ENCODE measurements at places on chromosomes 5 and 9.

DNA sequence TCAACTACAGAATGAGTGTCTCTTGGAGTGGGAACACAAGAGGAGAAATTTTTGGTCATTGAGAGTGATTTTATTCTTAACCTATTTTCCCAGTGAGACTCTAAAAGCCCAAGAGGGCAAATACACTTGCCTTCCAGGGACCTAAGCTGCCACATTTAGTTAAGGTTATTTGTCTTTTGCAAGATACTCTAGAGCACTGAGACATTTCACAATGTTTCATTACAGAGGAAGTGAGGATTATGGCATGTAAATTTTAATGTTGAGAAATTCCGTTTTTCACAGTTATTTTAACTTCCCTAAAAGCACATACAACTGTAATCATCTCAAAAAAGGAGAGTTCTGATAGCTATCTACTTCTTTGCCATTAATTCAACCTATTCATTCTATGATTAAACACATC lies 38.7 kb upstream of the RAB3C start:
- peak; percentile 95 for DNase-seq

DNA sequence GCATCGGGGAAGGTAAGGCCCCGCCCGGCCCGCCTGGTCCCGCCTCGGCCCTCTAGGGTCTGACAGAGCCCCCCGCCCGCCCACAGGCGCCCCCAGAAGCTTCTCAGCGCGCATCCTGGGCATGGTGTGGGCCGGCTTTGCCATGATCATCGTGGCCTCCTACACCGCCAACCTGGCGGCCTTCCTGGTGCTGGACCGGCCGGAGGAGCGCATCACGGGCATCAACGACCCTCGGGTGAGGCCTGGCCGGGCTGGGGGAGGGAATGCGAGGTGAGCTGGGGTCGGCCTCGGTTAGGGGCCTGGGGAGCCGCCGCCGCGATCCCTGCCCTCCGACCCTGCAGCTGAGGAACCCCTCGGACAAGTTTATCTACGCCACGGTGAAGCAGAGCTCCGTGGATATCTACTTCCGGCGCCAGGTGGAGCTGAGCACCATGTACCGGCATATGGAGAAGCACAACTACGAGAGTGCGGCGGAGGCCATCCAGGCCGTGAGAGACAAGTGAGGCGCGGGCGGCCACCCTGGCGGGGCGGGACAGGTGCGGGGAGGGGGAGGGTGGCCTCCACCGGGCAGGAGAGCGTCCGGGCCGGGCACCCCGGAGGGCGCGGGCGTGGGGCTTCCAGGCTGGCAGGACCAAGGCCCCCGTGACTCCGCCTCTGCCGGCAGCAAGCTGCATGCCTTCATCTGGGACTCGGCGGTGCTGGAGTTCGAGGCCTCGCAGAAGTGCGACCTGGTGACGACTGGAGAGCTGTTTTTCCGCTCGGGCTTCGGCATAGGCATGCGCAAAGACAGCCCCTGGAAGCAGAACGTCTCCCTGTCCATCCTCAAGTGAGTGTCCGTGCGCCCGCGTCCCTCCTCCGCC lies 7.1 kb downstream of the LRRC26 start:
- DNase-seq = no peak

GRCh38 chr9:6764523-6764922 lies 6.8 kb downstream of the KDM4C start:
- no peak for DNase-seq

DNA sequence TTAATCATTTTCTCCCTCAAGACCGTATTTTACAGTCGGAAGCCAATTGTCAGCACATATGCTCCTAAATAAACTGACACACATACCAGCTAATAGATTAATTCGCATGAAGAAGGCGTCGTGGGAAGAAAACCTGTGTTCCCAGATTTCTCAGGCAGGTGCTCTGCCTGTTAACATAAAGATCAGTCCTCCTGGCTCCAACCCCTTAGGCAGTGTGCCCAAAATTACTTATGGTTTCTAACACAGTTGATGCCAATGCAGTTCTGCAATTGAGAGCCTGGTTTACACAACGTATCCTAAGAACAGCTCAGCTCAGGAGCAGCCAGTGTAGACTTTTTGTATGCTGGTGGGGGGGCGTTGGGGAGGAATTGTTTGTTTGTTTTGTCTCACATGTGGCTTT lies 208.3 kb downstream of the ENC1 start:
- DNase-seq = peak; percentile 87

GRCh38 chr5:157984611-157985010 lies 125.7 kb upstream of the CLINT1 start:
- DNase-seq = no peak

DNA sequence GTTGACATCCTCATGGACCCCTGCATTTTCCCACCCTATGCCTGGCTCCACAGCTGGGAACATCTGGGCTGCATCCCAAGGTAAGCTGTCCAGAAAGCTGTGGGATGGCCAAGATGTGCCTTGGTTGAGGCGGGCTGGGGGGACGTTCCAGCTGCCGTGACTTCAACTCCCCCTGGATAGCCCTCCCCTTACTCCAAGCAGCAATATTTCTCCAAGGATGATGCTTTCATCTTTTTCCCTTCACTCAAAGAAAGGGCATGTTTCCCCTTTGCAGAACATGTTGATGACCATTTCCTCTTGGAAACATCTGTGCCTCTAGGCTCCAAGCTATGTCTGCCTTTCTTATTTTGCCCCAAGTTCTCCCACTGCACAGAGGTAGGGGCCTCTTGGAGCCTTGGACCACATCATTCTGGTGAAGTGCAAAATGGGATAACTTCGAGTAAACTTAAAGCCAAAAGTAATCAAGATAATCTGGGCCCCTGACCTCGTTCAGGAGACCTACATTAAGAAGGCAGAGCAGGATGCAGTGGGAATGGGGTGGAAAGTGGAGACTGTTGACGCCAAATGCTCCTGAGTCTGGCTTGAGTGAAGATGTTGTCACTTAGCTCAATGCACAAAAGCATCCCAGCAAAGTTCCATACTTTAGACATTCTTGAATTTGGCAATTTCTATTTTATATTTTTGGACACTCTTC lies 175.2 kb downstream of the GAS1 start:
- DNase-seq = no peak

- no peak for DNase-seq
Measured at GRCh38 chr5:107104040-107104995, 566.4 kb downstream of the EFNA5 start.

DNA sequence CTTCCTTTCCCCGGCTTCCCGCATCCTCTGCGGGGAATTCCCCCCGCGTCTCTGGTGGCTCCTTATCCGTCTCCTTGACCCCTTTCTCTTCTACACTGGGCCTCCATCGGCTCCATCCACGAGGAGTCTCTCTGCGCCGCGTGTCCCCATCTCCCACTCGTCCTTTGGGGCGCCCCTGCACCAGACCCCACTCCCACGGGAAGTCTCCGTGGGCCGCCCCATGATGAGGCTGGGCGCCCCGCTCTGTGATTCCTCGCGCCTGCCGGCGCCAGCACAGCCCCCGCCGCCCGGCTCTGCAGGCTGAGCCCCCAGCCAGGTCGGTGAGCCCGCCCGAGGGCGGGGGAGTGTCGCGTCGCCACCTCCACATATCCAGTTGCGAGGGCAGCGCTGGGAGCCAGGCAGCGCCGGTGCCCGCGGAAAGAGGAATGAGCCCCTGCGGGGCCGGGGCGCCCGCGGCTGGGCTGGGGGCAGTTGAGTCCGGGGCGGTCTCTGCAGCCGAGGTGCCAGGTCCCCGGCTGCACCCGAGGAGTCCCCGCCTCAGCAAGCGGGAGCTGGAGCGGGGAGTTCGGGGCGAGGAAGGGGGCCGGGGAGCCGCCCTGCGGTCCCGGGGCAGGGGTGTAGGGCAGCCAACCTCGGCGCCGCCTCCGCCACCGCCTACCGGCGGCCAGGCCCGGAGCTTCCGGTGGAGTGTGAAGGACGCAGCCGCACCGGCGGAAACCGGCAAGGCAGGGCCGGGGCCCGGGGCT lies 2.1 kb upstream of the TRAF1 start:
- DNase-seq = peak; percentile 69

- no peak for DNase-seq
Measured at GRCh38 chr5:65816729-65817128, 94.7 kb downstream of the NLN start.

- DNase-seq = no peak
Measured at GRCh38 chr5:39214912-39215709, 4.3 kb downstream of the FYB1 start.

DNA sequence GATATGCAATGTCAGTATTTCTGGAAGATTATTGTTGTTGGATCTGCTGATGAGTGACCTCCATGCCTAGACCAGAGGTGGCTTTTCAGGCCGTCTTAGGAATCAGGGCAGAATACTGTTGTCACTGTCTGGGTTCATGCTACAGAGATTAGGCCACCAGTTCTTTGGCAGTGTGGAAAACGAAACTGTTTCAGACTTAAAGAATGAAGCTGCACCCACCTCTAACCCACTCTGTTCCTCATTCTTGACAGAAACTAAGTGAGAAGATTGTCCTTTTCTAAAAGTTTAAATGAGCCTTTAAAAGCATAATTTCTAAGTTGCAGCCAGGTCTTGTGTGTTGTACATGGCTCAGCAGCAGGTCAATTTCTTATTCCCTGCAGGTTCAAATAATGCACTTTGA lies 444.3 kb downstream of the ENC1 start:
- peak; percentile 73 for DNase-seq

GRCh38 chr9:98456156-98456613 lies 200.7 kb upstream of the TBC1D2 start:
- no peak for DNase-seq

DNA sequence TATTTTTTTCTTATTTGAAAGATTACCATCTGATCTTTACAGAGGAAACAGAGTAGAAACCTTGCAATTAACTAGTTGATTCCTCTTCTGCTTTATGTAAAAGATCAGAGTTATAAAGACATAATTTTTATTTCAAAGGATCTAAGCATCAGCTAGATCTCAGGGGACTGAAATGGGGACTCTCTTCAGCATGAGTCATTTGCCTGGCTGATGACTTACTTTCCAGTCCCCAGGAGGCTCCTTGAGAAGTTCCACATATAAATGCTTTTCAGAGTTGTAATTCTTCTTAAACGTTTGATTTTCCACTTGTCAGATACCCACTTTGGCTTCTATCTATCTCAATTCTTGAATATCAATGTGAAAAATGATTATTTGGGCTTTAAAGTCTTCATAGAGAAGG lies 389.4 kb downstream of the RAB3C start:
- DNase-seq = no peak

- no peak for DNase-seq
Measured at GRCh38 chr5:57710126-57710525, 227.5 kb upstream of the ACTBL2 start.

- DNase-seq = no peak
Measured at GRCh38 chr9:73370053-73370452, 218.4 kb downstream of the ANXA1 start.

GRCh38 chr5:171569065-171569712 lies 149.7 kb downstream of the FGF18 start:
- DNase-seq = no peak

GRCh38 chr5:38718771-38719391 lies 126.9 kb upstream of the OSMR start:
- DNase-seq = no peak

DNA sequence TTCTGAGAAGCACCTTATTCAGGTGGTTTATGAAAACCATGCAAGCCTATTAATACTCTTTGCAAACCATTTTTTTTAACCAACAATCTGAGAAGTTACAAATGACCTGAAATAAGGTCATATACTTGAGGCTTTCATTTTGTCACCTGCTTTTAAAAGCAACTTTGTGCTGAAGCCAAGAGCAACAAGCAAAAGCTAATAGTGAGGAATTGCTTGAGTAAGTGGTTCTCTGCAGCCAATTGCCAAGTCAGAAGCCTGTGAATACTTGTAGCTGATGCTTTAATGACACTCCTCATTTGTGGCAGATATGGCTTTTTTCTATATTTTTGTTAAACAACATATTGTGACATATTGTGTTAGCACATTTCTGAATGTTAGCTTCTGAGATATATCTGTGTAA lies 126.7 kb upstream of the ZNF608 start:
- DNase-seq = no peak

- no peak for DNase-seq
Measured at GRCh38 chr9:101995231-101995630, 256.8 kb upstream of the GRIN3A start.

GRCh38 chr5:137478043-137478442 lies 21.1 kb downstream of the SPOCK1 start:
- no peak for DNase-seq

GRCh38 chr9:30723656-30724055 lies 1660.8 kb upstream of the ACO1 start:
- DNase-seq = no peak

GRCh38 chr5:95984287-95984938 lies 22.8 kb upstream of the ELL2 start:
- DNase-seq = no peak

DNA sequence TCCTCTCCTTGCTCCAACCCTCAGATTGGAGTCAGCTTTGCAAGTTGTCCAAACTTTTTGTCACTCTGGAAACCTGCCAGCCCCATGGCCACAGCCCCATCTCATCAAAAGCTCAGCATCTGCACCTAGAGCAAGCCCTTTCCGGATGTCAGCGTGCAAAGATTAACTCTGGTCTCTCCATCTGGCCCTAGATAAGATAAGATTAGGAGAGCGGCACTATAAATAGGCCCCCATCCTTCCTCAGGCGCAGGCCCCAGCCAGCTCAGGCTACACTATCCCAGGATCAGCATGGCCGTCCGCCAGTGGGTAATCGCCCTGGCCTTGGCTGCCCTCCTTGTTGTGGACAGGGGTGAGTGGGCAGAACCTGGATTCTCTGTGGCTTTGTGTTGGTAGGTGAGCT lies at the start of gene SPINK4:
Gene SPINK4 (plus strand): TSS at position 247 of the 400 bp plus-strand sequence. CDS start 42 bp downstream, at position 289.
- DNase-seq = no peak

DNA sequence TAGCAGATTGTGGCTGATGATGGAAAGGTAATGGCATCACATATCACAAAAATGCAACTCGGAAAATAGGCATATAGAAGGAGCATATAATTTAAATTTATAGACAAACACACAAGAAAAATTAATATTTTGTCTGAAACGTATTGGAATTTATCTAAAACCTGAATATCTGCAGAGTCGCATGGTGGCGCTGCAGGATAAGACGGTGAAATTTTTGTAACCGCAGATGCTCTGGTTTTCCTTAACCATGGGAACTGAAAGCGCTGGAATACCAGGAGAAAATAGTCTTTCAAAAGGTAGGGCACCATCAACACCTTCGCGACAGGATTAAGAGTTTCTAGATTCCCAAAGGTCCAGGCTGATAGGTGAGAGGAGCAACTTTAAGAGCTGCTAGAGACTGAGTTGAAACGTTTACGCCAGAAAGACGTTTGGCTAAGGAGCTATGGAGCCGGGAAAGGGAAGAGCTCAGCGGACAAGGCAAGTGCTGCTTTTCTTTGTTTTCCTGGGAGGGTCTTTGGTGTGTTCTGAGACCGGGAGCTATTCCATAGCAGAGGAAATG lies 11.0 kb upstream of the PCDHB15 start:
- DNase-seq = no peak

DNA sequence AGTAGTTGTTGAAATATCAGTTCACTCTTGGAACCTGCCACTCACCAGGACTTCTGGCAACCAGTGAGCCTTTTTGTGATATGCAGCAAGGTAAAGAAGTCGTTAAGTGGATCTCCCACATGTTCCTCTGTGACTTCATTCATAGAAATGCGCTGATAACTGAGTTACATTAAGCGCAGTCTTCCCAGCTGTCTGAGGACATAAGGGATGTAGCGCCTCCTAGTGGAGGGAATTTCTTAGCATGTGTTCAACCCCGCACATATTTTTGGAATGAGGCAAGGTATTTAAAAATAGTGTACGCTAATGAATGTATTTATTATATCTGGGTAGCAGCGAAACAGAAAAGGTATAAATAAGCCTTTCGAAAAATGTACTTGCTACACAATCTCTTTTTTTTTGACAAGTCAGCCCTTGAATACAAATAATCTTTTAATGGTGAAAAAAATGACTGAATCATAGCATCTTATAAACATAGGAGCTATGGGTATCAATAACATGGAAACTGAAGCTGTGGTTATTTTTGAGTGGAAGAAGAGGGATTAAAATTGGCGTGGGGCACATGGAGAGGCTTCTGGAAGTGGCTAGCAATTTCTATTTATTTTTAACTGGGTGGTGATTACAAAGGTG lies 38.0 kb downstream of the PALM2AKAP2 start:
- peak; percentile 77 for DNase-seq

Data from inflammatory macrophage treated with lipopolysaccharide for 4 hours (primary cell).